Dorsolateral prefrontal cortex (tissue), 122 donors: ENCODE measurements at places on chromosomes 13 and 19. TPM values are rescaled to one million over a fixed set of nuclear protein-coding genes. Genes with fewer than 3 reads are reported as not detected.

Gene TMEM221
- total RNA-seq = 4.2 TPM

Gene KLHL1
- 2.6 TPM for total RNA-seq

Gene RAB3A
- total RNA-seq = 487 TPM

Gene FEM1A
- 19.0 TPM for total RNA-seq

Gene NFKBIB
- total RNA-seq = 21.7 TPM
